ENCODE measurements at places on chromosomes 7 and 10. TPM values are rescaled to one million over a fixed set of nuclear protein-coding genes. Genes with fewer than 3 reads are reported as not detected.

BLNK gene
- 0.94 TPM for total RNA-seq

DNA sequence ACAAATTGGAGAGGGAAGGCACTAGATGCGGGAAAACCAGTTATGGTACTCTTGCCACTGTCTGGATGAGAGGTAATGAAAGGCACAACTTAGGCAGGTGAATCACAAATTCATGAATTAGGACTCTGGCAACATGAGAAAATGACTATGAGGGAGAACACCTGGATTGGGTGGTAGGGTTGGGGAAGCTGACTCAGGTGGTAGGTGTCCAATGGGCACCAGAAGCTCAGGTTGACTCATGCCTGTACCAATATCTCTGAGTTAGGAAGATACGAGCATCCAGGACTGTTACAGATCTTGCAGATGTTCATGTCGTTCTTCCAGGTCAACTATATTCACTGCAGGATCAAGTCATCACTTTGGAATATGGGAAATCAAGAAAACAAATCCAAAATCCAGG, 56.7 kb downstream of the NPY start:
- no peak for DNase-seq

DNA sequence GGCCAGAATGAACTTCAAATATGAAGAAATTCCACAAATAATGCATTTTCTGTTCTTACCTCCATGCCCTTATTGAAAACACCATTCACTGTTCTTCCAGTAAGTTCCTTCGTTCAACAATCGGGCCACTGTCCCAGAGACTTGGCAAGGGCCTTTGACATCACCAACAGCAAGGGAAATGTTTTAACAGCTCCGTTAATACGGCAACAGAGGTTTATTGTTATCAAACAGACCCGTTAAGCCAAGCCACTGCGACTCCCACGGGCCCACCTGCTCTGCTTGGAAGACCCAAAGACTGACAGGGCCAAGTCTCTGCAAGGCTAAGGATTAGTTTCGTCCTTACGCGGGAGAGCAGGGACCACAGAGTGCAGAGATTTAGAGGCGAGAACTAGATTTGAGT, 43.4 kb upstream of the LYZL1 start:
- no peak for DNase-seq

- DNase-seq = no peak
Measured at GRCh38 chr10:1366811-1367425, 310.7 kb downstream of the WDR37 start.

- no peak for DNase-seq
Measured at GRCh38 chr10:127318396-127318795, 122.0 kb upstream of the INSYN2A start.

GRCh38 chr10:86110156-86110786, 256.3 kb downstream of the GRID1 start:
- DNase-seq = no peak

- DNase-seq = no peak
Measured at GRCh38 chr7:101436221-101436735, 73.6 kb downstream of the COL26A1 start.

- no peak for DNase-seq
Measured at GRCh38 chr10:17256051-17256450, 28.0 kb downstream of the VIM start.

DNA sequence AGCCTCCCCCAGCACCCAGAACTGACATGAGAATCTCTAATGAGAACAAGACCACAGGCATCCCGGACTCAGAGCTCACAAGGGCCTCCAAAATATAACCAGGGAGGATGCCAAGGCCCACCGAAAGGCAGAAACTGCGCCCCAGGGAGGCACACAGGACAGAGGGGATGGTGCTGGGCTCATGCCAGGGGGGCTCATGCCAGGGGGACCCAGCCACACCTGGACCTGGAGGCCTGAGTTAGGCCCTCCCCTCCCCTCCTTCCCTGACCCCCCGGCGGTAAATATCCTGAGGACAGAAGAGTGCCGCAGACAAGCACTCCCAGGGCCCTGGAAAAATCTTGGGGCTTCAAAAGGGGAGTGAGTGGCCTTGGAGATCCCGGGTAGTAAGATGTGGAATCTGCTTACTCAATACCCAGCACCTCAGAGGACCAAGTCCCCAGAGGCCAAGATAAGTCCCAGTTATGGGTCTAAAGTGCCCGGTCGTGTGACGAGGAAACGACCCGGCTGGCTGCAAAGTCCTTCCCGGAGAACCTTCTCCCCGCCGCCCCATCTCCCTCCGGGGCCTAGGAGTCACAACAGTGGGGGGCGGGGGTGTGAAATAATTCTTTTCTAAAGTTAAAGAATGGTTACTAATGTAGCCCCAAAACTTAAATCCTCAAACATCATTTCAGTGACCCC, 11.9 kb downstream of the PDGFA start:
- DNase-seq = no peak

DNA sequence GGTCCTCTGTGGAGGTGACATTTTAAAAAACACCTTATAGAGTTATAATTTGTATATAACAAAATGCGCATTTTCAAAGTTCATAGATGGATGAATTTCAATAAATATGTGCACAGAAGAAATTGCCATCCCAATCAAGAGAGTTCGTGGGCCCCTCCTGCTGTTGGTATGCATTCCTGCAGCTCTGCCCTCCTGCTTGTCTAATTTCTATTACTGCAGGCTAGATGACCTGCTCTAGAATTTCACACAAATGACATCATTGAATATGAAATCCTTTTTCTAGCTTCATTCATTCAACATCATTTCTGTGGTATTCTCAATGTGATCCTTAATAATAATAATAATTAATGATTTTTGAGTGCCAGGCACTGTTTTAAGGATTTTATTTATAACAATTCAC, 348.2 kb downstream of the SDK1 start:
- no peak for DNase-seq

DNA sequence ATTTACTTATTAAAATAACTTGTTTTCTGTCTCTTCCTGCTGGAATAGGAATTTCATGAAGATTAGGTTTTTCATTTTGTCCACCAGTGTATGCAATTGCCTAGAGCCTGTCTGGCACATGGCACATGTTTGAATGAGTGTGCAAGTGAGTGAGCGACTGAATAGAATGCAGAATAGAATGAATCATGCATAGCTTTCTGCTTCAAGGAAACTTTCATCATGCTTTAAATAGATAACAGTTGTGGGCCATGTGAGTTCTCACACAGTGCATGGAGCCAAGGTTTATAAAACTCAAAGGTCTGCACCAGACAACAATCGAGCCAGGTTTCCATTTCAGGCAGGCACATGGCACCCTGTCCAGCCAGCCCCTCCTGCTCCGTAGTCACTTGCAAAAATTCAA, 74.2 kb upstream of the HECW1 start:
- DNase-seq = no peak

PTF1A gene
- total RNA-seq = not detected

DNA sequence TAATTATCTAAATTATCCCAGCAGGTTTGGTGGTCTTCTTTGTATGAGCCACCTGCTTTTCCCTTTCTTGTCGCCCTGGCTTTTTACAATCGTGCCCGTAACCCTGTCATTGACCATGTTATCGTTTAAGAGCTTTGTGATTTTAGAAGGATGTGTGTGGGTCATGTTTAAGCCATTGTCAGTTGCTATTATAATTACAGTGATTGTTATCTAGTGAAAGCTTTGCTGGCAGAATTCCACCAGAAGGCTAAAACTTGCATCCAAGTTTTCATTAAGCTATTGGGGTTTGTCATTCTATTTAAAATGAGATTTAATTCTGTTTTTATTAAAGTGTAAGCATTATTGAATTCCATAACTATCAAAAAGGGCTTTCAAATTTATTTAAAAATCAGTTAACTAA, 354.2 kb upstream of the TMEM229A start:
- no peak for DNase-seq

GRCh38 chr10:99760321-99760720, 22.1 kb upstream of the ABCC2 start:
- DNase-seq = no peak

GRCh38 chr10:131849591-131850382, 51.0 kb upstream of the PPP2R2D start:
- no peak for DNase-seq

DNA sequence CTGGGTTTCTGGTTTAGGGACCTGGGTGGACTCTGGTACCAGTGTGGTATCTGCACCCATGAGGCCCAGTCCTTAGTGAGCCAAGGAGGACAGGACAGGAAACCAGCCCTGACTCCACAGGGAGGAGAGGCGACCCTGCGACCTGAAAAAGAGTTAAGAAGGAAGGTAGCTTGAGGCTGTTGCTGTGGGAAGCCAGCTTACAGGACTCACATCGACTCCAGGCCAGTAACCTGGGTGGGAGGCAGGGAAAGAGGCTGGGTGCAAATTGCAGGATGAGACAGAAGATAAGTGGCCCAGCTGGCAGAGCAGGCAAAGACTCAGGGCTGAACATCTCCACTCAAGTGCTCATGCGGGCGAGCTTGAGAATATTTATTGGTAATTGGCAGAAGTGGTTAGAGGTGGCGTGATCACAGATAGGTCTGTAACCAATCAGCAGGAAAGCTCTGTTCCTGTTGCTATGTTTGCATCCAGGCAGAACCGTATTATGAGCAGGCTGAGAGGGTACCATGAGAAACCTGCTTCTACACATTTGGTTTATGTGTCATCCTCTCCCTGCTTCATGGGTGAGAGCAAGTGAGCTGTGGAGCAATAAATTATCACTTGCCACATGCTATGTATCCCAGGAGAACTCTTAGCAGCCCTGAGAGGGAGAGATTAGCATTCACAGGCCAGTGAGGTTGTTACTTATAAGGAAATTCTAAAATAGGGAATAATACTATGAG, 11.0 kb downstream of the TLL2 start:
- DNase-seq = no peak

DNA sequence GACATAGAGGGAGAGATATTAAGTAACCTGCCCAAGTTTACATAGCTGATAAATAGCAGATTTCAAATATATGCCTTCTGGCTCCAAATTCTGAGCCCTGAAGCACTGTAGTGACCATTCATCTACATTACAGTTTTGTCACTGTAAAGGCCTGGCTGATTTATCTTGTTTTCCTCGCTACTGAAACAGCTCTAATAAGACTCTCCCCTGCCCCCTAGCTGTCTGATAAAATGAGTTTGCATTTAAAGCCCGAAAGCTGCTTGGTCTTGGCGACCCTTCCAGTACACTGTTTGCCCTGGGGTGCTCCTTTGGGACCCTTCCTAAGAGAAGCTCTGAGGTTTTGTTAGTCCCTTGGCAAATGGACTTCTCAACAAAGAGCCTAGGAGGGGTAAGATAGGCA, 59.7 kb upstream of the RAB11FIP2 start:
- DNase-seq = no peak

DNA sequence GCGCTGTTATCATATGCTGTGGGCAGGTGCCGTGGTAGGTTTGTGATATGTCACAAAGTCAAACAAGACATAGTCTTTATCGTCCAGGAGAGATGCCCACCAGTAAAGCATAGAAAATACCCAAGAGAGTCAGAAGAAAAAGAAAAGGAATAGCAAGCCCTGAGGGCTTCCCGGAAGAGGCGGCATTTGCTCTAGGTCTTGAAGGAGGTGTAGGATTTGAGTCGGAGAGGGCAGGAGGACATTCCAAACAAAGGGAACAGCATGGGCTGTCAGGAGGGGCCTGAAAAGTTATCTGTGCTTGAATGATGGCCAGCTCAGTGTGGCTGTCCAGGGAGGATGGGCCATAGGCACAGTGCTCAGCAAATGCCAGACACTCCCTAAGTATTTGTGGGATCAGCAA, 42.2 kb downstream of the COL13A1 start:
- DNase-seq = no peak

GRCh38 chr7:116337800-116338199, 127.5 kb downstream of the TES start:
- no peak for DNase-seq

- no peak for DNase-seq
Measured at GRCh38 chr7:52639981-52640380, 395.5 kb upstream of the POM121L12 start.

GRCh38 chr7:29202651-29203069, 8.1 kb downstream of the CHN2 start:
- DNase-seq = no peak

GRCh38 chr10:117130862-117131375, 7.2 kb downstream of the VAX1 start:
- no peak for DNase-seq

ZNF727 gene
- 0.58 TPM for total RNA-seq

DNA sequence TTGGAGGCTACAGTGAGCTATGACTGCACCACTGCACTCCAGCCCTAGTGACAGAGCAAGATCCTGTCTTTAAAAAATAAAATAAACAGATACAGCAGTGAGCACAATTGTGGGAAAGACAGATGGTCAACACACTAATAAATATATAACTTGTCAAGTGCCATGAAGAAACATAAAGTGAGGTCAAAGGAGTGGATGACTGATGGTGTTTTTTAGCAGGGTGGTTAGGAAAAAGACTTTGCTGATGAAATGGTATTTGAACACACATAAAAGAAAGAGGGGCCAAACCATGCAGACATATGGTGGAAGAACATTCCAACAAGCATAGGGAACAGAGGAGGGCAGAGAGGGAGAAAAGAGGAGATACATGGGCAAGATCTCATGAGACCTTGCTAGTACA, 392.7 kb upstream of the AUTS2 start:
- DNase-seq = no peak

DNA sequence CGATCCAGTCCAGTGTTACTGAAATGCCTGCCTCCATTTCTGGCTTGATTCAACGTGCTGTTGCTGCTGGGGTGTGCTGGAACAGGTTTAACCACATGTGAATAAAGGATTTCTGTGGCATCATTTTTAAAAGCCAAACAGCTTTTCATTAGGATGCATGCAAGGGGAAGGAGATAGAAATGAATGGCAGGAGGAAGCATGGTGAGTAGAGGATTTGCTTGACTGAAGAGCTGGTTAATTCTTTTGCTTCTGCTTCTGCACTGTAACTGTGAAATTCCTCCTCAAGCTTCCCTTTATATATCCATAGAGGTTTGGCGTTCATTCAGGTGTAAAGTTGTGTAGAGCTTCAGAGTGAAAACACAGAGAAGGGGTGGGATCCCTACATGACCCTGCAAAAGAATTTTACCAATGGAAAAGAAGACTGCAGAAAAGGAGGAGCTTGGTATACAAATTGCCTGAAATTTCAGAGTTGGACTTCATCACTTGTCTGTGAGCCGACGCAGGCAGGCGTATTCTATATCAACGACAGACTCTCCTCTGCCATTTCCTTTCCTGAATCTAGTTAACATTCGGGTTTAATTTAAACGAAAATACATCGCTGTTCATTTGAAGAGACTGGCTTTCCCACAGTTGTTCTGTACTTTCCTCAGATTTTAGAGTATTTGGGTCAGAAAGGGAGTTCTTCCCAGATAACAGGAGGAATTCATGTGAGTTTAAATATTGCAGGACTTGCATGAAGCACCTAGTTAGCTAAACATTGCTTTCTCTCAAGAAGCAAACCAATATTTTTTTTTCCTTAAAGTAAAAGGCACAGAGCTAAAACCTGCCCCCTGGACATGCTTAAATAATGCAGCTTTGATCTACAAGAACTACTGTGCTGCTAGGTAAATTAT, at the start of gene SOSTDC1:
Gene SOSTDC1, minus strand, starts transcription at position 270 of the 893 bp plus-strand sequence. Its CDS starts 70 bp downstream, at position 200.
- no peak for DNase-seq

DNA sequence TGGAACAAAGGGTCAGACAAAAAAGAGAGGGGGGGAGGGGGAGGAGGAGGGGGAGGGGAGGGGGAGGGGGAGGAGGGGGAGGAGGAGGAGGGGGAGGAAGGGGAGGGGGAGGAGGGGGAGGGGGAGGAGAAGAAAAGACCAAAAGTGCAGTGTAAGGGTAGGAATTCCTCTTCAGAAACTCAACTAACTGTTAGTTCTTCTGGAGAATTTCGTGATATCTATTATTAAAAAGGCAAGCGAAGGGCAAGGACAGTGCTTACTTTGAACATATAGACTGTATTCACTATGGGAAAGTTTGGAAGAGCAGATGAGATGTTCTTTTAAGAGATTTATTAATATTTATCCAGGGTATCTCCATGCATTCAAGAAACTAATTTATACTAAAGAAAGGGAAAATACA, 258.1 kb downstream of the CACNA2D1 start:
- DNase-seq = no peak

TMEM176A gene
- not detected for total RNA-seq
